ENCODE measurements at places on chromosomes 4 and X.

DNA sequence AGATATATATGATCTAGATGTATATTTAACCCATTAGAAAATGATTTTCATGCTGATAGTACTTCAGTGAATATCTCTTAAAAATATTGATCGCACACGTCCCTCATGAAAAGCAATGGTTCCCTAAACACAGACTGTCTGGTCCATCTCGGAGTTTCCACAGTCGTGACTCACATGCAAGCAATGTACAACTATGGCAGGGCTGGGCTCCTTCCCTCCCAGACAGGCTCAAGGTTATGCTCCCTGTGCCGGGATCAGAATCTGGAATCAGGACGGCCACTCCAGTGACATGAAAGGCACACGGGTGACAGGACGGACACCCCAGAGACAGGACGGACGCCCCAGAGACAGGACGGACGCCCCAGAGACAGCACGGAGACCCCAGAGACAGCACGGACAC is 40.2 kb upstream of the PPP2R3B start:
- DNase-seq, result no peak

GRCh38 chr4:147842573-147842972 is 110.7 kb downstream of the ARHGAP10 start:
- DNase-seq, result no peak

GRCh38 chr4:189838821-189839497 is 101.7 kb upstream of the FRG1 start:
- no peak for DNase-seq

GRCh38 chr4:188867796-188868195 is 728.6 kb downstream of the TRIML1 start:
- no peak for DNase-seq

DNA sequence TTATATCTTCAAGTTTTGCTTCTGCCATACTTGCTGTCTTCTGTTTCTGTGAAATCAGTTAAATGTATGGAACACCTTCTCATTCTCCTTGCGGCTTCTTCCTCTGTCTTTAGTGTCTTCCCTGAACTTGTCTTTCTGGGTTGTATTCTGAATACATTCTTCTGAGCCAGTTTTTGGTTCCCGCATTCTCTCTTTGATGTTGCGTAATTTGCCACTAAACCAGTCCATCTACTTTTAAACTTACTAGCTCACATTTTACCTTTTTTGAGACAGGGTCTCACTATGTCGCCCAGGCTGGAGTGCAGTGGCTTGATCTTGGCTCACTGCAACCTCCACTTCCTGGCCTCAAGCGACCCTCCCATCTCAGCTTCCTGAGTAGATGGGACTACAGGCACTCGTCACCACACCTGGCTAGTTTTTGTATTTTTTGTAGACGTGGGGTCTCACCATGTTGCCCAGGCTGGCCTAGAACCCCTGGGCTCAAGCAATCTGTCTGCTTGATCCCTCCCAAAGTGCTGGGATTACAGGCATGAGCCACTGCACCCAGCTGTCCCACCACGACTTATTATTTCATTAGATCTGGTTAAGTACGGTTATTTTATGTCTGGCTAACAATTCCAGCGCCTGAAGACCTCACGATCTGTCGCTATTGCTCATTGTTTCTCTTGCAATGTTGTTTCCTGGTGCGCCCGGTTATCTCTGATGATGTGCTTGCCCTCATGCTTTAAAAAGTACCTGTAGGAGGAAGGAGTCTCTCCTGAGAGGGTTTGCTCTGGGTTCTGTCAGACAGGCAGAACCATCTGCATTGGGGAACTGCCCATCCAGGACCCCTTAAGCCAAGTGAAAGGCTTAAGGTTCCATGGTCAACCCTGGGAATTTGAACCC is 9.8 kb upstream of the FAM3A start:
- DNase-seq, result no peak

GRCh38 chrX:75156531-75156945 is 455 bp upstream of the ABCB7 start:
- no peak for DNase-seq

GRCh38 chr4:30620711-30621110 is 99.5 kb upstream of the PCDH7 start:
- DNase-seq, result no peak

Data from HAP-1 (cell line).